Cortex of kidney (tissue), 1 donor: ENCODE measurements at places on chromosomes 11 and 22.

GRCh38 chr11:125258291-125259032 is 93.9 kb downstream of the PKNOX2 start:
- no peak for DNase-seq

DNA sequence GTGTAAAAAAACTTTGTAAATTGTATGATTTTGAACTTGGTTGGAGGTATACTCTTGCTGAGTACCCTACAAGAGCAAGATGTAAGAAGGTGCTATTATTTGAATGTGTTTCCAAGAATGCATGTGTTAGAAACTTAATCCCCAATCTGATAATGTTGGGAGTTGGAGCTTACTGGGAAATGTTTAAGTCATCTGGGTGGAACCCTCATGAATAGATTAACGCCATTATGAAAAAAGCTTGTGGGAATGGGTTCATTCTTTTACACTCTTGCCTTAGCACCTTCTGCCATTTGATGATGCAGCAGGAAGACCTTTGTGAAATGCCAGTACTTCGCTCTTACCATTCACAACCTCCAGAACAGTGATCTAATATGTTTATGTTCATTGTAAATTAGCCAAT is 498.3 kb downstream of the TMEM135 start:
- DNase-seq: no peak

- DNase-seq: no peak
Measured at GRCh38 chr11:68159161-68159560, 38.0 kb upstream of the CHKA start.

DNA sequence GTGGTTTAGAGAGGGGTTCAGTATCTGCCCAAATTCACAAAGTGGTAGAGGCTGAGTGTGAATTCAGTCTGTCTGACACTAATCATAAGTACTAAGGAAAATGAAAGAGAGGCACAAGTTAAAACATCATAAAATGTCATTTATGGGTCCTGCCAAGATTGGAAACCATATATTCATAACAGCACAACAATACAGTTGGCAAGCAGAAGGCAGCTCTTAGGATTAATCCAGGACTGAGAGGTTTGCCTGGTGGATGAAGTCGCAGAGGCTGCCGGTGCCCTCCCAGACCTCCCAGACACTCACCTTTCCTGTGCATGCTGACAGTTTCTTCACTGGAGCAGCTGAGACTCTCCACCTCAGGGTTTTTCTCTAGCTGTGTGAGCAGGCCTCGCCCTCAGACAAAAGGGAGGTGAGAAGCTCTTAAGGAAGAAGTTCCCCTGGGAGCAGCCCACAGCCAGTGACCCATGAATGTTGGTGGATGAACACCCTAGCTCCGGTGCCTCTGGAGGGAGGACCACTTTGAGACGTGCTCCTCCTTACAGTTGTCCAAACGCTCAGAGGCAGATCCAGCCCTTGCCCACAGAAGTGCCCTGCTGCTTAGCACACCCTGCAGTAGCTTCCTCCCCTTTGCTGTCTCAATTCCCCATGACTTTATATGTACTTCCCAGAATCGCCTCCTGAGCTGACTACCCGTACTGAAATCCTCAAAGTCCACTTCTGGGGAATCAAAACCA is 43.7 kb downstream of the MAML2 start:
- no peak for DNase-seq

- no peak for DNase-seq
Measured at GRCh38 chr22:49749885-49750510, 77.7 kb downstream of the BRD1 start.

DNA sequence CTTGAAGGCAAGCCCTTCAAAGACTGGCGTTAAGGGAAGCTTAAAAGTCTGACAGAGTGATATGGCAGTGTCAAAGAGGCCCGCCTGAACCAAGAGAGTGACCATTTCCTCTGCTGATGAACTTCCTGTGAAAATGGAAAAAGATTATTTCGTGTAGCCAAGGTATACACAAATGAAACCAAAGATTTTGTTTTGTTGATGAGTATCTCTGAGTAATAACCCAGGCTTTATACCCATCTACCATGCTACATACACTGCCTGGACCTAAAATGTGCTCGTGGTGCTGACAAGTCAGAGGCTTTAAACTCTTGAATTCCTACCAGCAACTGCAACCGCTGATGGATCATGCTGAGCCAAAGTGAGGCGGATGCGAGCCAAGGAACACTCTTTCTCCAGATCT is 21.0 kb upstream of the FNBP4 start:
- no peak for DNase-seq

GRCh38 chr11:69275178-69275577 is 18.8 kb upstream of the MYEOV start:
- no peak for DNase-seq

DNA sequence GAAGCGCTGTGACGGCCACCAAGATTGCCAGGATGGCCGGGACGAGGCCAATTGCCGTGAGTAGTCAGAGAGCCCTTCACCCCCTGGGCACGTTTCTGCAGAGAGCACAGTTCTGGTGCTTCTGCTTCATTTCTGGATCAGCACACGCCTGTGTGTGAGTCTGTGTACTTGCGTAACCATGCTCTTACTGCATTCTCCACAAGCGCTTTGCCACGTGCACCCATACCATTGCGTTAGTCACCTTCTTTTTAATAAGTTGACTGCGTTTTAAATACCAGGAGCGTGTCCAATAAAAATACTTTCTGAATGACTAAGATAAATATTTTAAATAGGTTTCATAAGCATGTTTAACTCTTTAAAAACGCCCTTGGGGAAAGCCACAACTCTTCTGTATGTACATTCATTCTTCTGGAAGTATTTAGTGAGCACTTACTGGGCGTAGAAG is 143.0 kb upstream of the SORL1-AS1 start:
- DNase-seq: no peak

GRCh38 chr11:12411806-12412727 is 34.7 kb downstream of the PARVA start:
- no peak for DNase-seq
